ENCODE measurements at places on chromosomes 1 and 21.
A peak's percentile ranks its signal among the peaks of the same experiment; 100 is the strongest.

DNA sequence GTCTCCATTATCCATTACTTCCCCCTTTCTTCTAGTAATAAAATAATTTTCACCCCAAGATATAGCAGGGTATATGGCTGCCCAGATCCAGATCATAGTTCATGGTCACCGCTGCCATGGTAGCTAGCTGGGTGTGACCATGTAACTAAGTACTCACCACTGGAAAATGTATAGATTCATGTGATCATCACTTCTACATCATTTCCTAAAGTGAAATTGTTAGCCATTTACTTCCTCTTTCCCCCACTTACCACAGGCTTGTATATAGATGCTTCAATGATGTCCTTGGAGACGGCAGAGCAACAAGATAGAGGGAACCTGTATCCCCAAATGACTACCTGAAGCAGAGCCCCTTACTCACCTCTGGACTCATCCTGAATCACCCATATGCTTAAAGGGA lies 22.7 kb upstream of the EYA3 start:
- DNase-seq, result no peak

DNA sequence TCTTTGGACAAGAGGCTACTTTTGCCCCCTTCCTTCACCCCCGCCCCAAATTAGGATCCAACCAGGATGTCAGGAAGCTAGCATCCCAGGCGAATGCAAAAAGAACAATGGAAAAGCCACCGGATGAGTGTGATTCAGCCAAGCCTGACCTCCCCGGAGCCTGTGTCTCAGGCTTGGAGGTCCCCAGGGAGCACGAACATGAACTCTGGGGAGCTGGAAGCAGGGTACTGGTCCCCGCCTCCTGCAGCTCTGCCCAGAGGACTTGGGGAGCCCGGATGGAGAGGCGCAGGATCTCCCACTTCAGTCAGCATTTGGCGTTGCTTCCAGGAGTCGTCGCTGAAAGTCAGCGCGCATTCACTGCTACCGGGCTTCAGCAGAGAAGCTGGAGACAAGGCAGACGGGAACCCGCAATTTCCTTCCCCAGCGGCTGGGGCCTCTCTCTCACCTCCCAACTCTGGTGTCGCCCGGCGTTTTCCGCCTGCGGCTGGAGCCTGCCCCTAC lies 1.8 kb upstream of the TBX15 start:
- DNase-seq, result no peak

DNA sequence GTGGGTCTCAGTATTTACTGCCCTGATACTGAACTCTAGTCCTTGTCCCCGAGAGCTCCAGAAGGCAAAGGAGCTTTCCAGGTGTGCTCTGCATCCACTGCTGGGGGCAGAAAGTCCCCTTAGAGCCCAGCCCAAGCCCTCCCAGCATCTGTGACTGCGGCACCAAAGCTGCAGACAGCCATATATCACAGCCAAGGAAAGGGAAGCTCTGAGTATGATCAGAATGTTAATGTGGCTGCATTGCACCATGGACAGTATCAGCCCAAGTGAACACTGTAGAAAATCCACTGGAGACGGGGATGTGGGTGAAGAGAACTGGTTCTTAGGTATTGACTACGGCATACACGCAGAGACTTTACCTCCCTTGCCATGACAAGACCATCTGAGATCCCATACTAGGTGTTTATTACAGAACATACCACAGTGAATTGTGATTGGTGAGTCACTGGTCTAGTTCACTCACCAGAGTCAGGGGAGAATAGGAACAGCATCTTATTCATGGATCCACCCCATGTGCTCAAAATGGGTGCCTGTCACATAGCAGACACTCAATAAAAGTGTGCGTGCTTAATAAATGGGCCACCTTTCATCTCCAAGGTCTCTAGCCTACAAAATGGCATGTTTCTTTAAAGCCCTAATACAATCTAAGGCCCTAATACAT lies 170.3 kb downstream of the HHIPL2 start:
- no peak for DNase-seq

GRCh38 chr1:53658489-53659230 lies 80.3 kb downstream of the GLIS1 start:
- DNase-seq, result no peak

DNA sequence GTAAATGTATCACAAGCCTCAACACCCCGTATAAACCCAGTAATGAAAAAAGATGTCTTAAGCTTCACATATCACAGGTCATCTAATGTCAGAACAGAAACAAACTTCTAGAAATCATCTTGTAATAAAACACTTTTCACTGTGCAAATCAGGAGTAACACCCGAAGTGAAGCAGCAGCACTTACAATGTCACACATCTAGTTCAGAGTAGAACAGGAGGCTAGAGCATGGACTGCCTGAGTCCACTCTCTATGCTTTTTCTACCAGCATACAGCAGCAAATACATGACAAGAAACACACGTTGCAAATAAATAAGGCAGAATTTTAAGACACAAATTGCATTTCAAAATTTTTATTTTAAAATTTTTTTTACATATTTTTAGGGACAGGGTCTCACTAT lies 57.2 kb downstream of the AKT3 start:
- DNase-seq, result no peak

DNA sequence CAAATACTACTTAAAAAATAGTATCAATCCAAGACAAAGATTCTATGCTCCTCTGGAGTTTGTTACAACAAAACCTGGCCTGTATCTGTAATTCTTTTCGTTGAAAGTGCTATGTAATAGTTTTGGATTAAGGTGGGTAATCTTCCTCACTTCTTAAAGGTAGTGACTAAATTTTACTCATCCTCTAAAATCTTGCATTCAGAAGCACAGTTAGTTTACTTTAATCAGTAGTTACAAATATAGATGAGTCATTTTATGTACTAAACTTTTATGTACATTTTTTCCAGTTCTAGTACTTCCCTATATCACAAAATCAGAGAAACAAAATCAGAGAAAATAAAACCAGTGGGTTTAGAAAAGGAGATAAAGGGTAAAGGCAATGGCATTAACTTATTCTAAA lies 51.3 kb downstream of the ZNHIT6 start:
- no peak for DNase-seq

DNA sequence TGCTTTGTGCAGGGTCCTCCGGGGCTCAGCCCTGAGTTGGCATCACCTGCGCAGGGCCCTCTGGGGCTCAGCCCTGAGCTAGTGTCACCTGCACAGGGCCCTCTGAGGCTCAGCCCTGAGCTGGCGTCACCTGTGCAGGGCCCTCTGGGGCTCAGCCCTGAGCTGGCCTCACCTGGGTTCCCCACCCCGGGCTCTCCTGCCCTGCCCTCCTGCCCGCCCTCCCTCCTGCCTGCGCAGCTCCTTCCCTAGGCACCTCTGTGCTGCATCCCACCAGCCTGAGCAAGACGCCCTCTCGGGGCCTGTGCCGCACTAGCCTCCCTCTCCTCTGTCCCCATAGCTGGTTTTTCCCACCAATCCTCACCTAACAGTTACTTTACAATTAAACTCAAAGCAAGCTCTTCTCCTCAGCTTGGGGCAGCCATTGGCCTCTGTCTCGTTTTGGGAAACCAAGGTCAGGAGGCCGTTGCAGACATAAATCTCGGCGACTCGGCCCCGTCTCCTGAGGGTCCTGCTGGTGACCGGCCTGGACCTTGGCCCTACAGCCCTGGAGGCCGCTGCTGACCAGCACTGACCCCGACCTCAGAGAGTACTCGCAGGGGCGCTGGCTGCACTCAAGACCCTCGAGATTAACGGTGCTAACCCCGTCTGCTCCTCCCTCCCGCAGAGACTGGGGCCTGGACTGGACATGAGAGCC lies 22.7 kb downstream of the COL6A1 start:
- peak; percentile 24 for DNase-seq

- DNase-seq, result no peak
These were observed 74.2 kb downstream of the ITGB3BP start for GRCh38 chr1:63448731-63449246.

DNA sequence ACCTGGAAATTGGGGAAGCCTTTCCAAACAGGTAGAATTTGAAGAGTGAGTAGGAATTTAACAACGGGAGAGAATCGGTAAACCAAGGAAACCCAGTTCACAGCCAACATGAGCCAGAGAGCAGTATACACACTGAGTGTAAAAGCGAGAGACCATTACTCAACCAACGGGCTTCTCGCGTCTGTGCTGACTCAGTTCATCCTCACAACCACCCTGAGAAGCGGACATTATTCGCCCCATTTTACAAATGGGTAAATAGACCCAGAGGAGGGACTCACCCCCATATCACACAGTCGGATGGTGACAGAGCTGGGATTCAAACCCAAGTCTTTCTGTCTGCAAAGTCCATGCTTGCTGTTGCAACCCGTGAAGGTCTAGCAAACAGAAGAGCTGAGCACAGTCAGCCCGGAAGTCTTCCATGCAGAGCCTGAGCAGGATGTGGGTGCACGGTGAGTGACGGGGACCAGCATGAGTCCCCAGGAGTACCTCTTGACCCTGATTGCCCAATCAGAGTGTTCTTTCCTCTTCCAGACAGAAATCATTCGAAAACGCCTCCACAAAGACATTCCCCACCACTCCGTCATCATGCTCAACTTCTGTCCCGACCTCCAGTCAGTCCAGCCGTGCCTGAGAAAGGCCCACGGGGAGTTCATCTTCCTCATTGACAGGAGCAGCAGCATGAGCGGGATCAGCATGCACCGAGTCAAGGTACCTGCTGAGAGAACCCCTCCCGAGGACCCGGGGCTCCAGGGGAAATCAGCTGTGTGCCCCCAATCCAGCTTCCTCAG lies 32.3 kb downstream of the VWA5B1 start:
- DNase-seq, result no peak

- no peak for DNase-seq
These were observed 173.1 kb downstream of the HMCN1 start for GRCh38 chr1:185907246-185907645.

DNA sequence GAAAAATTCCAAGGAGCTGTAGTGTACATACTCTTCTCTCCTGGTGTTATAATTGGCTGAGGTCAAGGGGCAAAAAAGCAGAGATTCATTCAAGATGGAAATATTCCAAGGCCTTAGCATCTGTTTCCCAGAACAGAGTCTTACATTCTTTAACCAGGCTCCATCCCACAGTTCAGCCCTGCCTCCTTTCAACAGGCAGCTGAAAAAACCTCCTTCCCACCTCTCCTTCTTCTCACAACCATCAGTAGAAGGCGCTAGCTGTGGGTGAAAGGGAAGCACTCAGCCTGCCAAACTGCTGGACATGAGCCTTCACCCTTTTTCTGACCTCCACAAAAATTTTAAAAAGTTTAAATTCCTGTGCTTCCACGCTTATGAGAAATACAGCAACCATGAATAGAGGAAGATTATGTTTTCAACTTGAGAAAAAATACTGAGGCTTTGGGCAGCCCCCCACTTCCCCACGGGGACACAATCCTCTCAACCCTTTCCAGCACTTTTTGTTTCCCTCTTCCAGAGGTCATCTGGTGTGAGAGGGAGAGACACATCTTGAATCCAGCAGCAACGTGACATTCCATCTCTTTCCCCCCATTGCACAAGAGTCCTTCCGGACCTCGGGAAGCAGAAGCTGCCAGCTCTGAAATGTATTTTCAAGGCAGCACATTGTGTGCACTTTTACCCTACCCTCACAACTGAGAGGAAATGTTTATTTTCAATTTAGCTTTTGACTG lies 43.2 kb upstream of the FMO2 start:
- peak; percentile 53 for DNase-seq

- peak; percentile 32 for DNase-seq
These were observed 174.3 kb downstream of the LYPLAL1 start for GRCh38 chr1:219347921-219348391.

DNA sequence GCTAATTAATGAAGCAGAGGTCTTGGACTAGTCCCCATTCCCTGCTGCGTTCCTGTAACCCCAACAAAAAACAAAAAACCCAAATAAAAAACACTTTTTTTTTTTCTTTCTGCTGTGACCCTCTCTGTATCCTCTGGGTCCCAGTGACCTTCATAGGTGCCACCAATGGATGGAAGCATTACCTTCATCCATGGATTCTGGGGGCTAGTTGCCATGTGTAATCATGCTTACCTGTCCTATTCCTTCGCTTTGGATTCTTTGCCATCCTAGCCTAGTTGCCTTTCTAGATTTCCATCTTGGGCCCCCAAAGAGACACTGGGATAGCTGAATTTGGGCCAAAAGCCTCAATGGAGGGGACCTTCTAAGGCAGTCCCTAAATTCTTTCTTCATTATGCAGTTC lies 1208.7 kb downstream of the BRINP3 start:
- no peak for DNase-seq

- no peak for DNase-seq
These were observed 173.4 kb downstream of the ZZZ3 start for GRCh38 chr1:77509051-77509492.

DNA sequence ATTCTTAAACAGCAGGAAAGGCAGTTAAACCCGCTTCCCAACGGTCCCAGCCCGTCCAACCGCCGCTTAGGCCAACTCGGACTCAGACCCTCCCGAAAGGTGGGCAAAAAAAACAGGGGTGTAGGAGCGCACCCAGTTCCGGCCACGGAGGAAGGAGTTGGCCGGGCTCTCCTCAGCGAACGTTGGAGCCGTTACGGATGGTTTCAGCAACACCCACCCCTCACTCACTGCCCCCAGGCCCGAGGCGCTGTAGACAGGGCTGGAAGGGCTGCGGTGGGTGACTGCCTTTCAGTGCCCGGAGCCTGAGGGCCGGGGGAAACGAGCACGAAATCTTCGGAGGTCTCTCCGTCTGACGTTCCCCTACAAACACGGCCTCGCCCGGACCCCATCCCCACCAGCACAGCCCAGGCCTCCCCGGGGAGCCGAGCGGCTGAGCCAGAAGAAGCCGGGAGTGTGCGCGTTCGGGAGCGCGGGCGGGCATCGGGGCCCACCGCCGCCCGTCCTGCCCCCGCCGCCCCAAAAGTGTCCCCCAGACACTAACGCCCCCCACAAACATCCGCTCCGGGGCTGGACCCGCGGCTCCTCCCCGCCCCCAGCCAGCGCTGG lies 1.3 kb downstream of the KDM5B start:
- DNase-seq, result peak; percentile 32

DNA sequence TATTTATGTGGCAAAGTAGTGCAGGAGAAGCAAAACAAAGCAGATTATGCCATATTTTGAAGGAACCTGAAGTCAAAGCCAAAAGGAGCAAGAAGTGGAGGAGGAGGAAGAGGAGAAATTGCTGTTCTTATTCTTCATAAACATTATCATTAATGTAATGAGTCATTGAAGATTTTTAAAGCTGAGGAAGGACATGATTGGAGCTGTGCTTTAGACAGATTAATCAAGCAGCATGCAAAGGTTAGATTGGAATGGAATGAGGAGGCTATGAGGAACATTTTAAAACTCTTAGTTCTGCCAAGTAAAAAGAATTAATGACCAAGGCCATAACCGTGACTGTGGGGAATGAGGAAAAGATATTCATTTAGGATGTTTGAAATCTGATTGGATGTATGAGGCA lies 33.0 kb upstream of the HSD17B7 start:
- no peak for DNase-seq
